ENCODE measurements at places on chromosomes 11 and 22.

GRCh38 chr11:125959511-125959910, 13.7 kb downstream of the VSIG10L2 start:
- DNase-seq, result no peak

DNA sequence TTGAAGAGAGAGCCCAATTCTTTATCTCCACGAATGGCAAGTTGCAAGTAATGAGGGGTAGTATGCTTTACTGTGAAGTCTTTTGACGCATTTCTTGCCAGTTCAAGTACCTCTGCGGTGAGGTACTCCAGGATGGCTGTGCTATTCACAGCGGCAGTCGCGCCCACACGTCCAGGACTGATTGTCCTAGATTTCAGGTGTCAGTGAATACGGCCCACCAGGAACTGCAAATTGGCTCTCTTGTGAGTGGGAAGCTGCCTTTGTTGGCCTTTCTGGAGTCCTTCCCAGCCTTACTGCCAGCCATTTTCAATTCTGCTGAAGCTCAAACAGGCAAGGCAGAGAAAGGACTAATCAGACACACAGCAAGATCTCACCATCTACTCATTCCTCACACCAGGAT, 8.5 kb downstream of the PPFIA1 start:
- DNase-seq, result no peak

DNA sequence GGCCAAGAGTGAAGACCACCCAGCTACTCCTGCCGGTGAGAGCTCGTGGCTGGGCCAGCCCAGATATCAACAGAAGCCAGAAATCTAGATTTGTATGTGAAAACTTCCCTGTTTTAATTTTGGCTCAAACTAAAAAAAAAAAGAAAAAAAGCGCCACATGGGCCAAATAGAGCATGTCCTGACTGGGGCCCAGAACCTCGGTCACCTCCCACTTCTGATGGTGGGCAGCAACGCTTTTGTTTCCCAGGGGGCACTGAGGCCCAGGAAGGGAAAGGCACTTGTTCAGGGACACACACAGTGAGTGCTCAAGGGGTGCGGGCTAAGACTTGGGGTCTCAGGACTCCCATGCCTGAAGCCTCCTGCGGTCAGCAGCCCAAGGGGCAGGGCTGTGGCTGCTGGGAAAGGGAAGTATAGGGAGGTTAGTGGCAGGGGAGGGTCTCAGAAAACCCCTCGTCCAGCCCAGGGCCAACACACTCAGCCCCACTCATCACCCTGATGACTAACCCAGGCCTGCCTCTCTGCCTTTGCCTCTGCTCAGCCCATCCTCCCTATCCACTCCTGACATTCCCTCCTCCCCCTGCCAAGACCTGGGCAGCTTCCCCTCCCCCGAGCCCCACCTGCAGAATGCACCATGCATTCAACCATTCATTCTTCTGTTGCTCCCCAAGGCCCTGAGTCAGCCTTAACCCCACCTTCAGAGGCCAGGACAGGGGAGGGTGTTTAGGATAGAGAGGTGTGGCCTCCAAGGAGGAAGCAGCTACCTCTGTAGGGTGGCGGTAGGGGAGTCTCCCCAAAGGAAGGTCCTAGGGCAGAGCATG, 30.0 kb upstream of the TCF20 start:
- DNase-seq, result no peak

GRCh38 chr11:112321501-112322172, 61.0 kb upstream of the PLET1 start:
- DNase-seq, result no peak

DNA sequence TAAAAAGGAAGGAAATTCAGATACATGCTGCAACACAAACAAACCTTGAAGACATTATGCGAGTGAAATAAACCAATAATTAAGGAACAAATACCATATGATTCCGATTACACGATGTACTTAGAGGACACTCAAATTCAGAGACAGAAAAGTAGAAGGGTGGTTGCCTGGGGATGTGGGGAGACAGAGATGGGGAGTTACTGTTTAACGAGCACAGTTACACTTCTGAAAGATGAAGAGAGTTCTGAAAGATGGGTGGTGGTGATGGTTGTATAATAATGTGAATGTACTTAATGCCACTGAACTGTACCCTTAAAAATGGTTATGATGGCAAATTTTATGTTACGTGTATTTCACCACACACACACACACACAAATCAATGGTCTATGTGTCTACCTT, 14.7 kb downstream of the ZBTB44 start:
- DNase-seq, result no peak

GRCh38 chr22:36611241-36611976, 82.4 kb upstream of the EIF3D start:
- DNase-seq, result no peak

- DNase-seq, result no peak
Measured at GRCh38 chr22:47564158-47564450, 801.7 kb downstream of the TBC1D22A start.

DNA sequence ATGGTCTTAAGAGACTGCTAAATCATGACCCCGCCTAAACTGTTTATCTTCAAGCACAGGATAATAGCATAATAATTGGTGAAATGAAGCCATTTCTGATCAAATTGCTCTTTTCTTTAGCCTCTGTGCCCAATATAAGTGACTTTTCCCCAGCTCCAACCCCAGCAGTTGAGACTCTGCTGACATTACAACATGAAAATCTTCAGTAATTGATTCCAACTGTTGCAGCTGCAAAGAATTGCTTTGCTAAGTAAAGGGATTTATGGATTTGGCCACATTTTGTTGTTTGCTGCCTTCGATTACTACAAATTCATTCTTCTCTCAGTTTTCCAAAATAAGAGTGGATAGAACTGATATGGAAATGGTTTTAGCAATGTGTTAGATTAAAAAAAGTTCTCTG, 576.7 kb upstream of the LRRC4C start:
- no peak for DNase-seq

DNA sequence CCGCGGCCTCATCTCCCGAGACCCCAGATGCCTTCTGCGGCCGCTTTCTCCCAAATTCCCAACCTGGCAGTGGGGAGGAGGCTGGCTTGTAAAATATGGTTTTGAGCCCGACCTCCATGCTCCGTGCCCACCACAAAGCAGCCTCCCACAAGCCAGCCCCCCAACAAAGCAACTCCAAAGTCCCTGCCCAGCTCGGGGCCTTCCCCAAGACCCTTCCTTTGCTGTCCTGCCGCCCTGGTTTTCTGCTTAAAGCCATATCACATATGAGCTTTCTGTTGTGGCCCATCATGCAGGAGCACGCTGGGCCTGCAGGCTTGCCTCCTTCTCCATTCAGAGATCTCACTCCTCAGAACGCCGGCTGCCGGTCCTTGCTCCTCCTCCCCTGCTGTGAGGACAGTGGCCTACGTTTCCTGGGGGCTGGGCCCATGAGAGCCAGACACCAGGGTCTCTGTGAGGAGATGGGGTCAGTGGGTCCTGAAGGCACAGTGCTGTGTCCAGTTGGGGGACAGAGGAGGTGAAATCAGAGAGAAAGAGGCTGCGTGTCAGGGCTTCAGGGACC, 680.0 kb downstream of the BRD1 start:
- no peak for DNase-seq

Measured in activated CD8-positive, alpha-beta memory T cell treated with anti-CD3 and anti-CD28 coated beads for 4 hours (primary cell).